HT-29 (cell line): ENCODE measurements at places on chromosomes 2 and 18. TPM values are rescaled to one million over a fixed set of nuclear protein-coding genes. Genes with fewer than 3 reads are reported as not detected.

CDH2 gene
- 0.16 TPM in 1 of 2 replicates, not detected in the other for total RNA-seq

EIF2B4 gene
- 26.6 and 31.9 TPM in 2 replicates for total RNA-seq

LONRF2 gene
- total RNA-seq, result 0.29 and 0.79 TPM in 2 replicates

CDH19 gene
- not detected in 2 replicates for total RNA-seq

EFR3B gene
- 0.05 and 0.21 TPM in 2 replicates for total RNA-seq

FAP gene
- not detected in 2 replicates for total RNA-seq

SAP130 gene
- total RNA-seq, result 10.5 and 19.8 TPM in 2 replicates

COL6A3 gene
- 0.03 TPM in 1 of 2 replicates, not detected in the other for total RNA-seq

FAM124B gene
- not detected in 2 replicates for total RNA-seq

GULP1 gene
- total RNA-seq, result 7.8 and 9.2 TPM in 2 replicates

IL1F10 gene
- 0.42 TPM in 1 of 2 replicates, not detected in the other for total RNA-seq

APCDD1 gene
- not detected in 2 replicates for total RNA-seq

TNFRSF11A gene
- total RNA-seq, result 7.4 and 8.6 TPM in 2 replicates

ALKAL2 gene
- not detected in 2 replicates for total RNA-seq

TPRKB gene
- 16.6 and 18.8 TPM in 2 replicates for total RNA-seq

EIPR1 gene
- 82.2 and 83.8 TPM in 2 replicates for total RNA-seq

CCDC148 gene
- 1.4 and 5.5 TPM in 2 replicates for total RNA-seq

DYSF gene
- not detected in 2 replicates for total RNA-seq

PDE11A gene
- not detected in 2 replicates for total RNA-seq

DUSP19 gene
- 0.37 and 0.51 TPM in 2 replicates for total RNA-seq

AMER3 gene
- not detected in 2 replicates for total RNA-seq

TUBA4B gene
- not detected in 2 replicates for total RNA-seq

PRKD3 gene
- total RNA-seq, result 14.0 and 17.2 TPM in 2 replicates

CHRNA1 gene
- total RNA-seq, result not detected in 2 replicates

AGXT gene
- 1.6 and 3.0 TPM in 2 replicates for total RNA-seq
